ENCODE measurements at places on chromosomes 13 and 19.
A peak's percentile ranks its signal among the peaks of the same experiment; 100 is the strongest.

DNA sequence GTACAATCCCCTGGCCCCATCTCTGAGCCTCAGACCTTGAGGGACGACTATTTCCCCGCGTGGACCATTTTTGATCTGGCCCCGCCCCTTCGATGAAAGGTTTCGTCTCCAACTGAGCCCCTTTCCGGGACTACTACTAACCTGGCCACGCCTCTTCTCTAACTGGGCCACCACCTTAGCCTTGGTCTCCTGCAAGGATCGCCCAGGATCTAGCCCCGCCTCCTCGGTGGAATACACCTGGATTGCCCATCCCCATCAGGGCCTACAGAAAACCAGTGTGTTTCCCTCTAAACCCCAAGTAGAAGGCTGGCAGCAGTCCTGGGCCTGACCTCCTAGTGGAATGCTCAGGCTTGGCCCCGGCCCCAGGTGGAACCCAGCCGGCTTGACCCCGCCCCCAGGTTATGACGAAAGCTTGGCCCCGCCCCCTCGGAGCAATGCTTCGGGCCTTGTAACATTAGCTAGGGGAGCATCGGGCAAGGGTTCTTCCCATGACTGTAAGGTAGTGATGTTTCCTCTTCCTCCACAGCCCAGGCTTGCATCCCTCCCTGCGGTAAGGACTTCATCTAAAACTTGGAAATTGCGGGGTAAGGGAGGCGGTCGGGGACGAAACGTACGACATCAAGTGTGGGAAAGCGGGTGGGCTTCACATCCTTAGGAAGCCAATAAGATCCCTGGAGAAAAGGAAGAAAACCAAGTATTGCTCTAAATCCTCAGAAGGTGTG lies 9.1 kb downstream of the SPACA6 start:
- H3K27me3 ChIP-seq = no peaks in the 10 kb centered on the region
- H3K27ac ChIP-seq = peak overlapping the region; percentile 75
- H3K4me1 ChIP-seq = peaks cover 67% of the 10 kb centered on the region

GRCh38 chr19:7618348-7618747 lies 11.0 kb downstream of the XAB2 start:
- no peak for DNase-seq
- no peaks in the 10 kb centered on the region for H3K4me1 ChIP-seq
- H3K36me3 ChIP-seq = peaks cover 26% of the 10 kb centered on the region
- no peaks in the 10 kb centered on the region for H3K27me3 ChIP-seq
- no peak overlapping the region for H3K27ac ChIP-seq
- no peak overlapping the region for H3K4me3 ChIP-seq

DNA sequence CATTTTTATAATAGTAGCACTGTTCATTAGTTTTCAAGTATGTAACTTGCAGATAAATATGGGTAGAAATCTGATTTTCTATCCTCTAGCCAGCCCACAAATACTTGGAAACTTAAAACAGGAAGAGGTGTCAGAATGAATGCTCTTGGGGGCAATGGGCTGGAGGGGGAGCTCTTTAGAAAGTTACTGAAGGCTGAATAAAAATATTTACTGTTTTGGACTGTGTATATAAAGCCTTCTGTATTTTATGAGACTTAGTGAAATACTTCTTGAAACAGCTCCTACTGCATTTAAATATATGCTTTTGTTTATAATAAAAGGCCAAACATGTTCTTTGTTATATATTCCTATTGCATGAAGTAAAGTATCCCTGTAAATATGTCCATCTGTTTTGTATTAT lies 138.8 kb downstream of the RGCC start:
- H3K4me3 ChIP-seq = no peak overlapping the region
- no peak overlapping the region for H3K27ac ChIP-seq
- DNase-seq = no peak
- peaks cover 19% of the 10 kb centered on the region for H3K4me1 ChIP-seq
- H3K36me3 ChIP-seq = peaks cover 6% of the 10 kb centered on the region
- no peaks in the 10 kb centered on the region for H3K27me3 ChIP-seq

GRCh38 chr19:21482863-21483276 lies 22.5 kb upstream of the ZNF429 start:
- H3K27me3 ChIP-seq = no peaks in the 10 kb centered on the region
- H3K27ac ChIP-seq = no peak overlapping the region
- H3K36me3 ChIP-seq = no peaks in the 10 kb centered on the region
- no peak for DNase-seq

DNA sequence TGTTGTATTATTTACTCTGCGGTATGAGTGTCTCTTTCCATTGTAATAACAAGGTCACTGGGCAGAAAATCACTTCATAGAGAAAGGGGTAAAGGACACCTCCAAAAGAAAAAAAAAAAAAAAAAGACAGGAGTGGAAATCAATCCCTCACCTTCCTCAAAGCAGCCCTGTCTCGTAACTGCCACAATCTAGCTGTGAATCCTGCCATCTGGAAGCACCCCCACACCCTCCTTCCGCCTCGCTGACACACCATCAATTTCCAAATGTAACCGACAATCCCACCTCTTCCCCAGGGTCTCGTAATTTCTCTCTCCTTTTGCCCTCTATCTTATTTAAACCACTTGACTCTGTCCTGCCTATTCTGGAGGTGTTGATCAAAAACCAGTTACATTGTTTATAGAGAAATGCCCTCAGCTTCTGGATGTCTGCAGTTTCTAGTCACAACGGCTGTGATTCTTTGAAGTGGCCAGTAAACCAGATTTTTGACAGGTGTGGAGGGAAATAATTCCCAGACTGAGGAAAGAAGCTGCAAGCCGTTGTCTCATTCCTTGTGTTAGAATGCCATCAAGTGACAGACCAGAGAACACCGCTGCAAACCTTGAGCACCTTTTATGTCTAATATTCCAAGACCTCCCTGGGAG lies 9.1 kb upstream of the POP4 start:
- H3K36me3 ChIP-seq = no peaks in the 10 kb centered on the region
- no peak for DNase-seq
- H3K27me3 ChIP-seq = peaks cover 20% of the 10 kb centered on the region
- no peak overlapping the region for H3K4me3 ChIP-seq
- H3K27ac ChIP-seq = no peak overlapping the region

Measured in osteocyte (in vitro differentiated cells).